ENCODE measurements at places on chromosomes 12 and 14. TPM values are rescaled to one million over a fixed set of nuclear protein-coding genes. Genes with fewer than 3 reads are reported as not detected.
A peak's percentile ranks its signal among the peaks of the same experiment; 100 is the strongest.

The SMCO2 gene
- not detected for total RNA-seq

The SLC8A3 gene
- total RNA-seq = 0.12 TPM

The LRRC10 gene
- total RNA-seq = 50.8 TPM

The UNC79 gene
- total RNA-seq = 0.25 TPM

The THTPA gene
- total RNA-seq = 20.2 TPM

The RHEBL1 gene
- total RNA-seq = 0.32 TPM

- DNase-seq = no peak
These were observed 124.0 kb upstream of the CPM start for GRCh38 chr12:69056743-69057515.

DNA sequence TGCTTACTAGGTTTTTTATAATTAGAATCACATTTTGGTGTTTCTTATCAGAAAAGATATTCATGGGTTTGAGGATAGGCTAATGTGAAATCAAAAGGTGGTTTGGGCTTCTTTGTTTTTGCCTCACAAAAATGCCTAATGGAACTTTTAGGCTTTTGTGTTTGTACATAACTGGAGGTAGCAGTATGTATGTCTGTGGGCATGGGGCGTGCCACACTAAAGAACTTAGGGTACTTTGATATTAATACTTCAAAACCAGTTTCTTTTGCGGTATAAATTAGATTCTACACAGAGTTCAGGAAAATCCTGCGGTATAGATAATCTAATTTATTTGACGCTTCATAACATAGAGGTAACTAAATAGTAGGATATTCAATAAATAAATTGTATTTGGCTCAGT lies 1.9 kb downstream of the ETV6 start:
- DNase-seq = no peak

DNA sequence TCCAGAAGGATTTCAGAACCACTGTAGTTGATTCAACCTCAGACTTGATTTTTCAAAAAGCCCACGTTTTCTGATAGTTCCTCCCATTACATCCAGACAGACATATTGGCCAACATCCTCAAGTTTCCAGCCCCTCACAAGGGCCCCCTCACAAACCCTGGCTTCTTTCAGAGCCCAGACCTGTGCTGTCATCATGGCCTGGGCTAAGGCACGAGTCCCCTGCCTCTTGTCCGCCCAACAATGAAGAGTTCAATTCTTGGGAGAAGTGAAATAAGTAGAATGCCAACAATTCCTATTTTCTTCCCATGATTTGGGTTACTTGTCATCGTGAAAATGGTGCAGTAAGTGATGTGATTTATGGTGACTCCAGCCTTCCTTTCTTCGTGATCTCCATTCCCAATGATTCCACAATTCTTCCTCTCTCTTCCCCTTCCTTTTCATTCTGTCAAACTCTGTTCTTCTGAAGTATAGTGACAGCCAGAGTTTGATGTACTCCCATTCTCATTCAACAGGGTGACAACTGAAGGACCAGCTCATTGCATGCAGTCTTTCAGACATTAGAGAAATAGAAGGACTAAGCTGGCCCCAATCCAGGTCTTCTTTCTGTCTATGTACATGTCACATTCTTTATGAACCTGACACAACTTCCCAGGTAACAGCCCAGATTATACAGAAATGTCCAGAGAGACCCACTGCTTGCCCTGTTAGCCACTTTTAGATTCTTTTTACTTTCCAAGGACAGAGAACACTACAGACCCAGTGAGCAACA lies 29.2 kb downstream of the SPTB start:
- no peak for DNase-seq

DNA sequence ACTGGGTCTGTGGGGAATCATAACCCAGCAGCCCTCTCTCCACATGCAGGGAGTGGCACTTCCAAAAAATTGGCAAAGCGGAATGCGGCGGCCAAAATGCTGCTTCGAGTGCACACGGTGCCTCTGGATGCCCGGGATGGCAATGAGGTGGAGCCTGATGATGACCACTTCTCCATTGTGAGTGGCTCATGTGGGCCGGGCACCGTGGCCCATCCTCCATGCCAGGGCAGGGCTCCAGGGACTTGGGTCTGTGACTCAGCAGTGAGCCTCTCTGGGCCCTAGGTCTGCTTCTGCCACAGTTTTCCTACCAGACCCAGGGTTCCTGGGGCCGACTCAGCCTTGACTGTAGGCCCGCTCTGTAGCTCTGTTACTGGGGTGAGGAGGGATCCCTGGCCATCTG lies 2.2 kb downstream of the NPFF start:
- DNase-seq = no peak

DNA sequence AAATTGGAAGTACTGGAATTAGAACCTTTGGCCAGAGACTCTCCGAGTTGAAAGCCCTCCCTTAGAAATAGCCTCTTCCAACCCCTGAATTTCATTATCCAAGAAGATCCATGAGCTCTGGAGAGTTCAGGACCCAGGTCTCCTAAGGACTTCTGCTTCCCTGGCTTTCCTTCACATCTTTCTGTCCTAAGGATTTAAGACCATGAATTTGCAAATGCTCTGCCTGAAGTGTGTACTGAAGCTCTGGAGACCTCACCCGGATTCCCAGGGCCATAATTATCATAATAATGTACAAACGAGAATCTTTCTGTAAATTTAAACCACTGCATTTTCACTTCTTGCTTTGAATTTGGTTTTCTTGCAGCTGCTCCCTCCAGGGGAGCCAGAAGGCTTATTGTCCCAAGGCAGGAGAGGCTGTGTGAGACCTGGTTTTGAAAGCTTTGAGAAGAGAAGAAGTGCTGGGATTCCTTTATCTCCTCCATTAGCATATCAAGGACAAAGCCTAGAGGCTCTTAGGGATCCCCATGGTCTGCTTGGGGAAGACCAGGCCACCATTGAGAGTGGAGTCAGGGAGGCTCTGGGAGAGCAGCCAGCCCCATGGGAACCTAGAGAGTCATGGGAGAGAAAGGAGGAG lies 41.1 kb downstream of the GLRX5 start:
- no peak for DNase-seq

DNA sequence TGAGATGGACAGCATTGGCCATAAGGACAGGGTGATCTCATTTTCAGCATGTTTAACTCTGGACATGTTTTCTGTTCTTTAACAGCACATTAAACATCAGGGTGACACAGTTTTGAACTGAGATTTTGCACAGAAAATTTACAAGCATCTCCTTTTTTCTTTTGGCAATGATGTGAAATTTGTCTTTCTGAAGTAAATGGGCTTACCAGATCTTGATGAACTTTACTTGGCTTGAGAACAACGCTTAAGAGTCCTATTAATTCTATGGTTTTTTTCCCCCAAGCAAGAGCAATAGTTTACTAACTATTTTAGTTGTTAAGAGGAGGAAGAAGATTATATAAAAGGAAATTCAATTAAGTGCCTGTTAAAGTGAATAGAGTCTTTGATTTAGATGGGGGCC lies 491.0 kb downstream of the SNAPC1 start:
- DNase-seq = no peak

DNA sequence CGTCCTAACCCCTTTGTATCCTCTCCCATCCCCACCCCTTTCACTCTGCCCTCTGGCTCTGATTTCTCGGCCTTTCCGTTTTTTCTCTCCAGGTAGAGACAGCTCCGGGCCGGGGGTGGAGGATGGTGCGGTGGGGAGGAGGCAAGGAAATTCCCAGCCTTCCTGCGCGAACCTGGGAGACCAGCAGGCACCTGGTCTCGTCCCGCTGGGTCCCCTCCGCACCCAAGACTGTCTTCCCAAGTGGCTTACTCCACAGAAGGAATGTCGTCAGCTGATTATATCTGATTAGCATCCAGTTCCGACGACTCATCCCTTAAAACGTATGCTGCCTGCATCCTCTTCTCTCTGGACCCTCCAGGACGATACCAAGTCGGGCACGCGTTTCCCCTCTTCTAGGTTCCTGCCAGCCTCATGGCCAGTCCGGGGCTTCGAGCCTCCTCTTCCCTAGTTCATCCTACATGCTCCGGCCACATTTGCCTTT lies 42.2 kb upstream of the CAPRIN2 start:
- DNase-seq = no peak

DNA sequence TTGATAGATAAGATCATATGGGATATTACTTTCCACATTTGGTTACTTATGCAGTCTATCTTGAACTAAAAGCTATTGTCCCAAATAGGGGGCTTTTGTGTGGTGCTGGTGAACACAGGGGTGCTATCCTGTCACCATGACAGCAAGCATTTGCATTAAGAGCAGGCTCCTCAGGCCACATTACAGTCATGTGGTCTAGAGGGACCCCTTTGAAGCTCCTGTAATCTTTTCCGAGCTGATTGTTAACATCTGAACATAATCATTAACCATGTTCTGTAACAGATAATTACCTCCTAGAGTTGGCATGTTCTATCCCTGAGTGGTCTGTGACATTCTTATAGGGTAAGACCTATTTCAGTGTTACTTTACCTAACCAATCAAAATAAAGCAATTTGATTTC lies 178.8 kb downstream of the KTN1 start:
- DNase-seq = no peak

- no peak for DNase-seq
These were observed 205.0 kb upstream of the DCN start for GRCh38 chr12:91387461-91388134.

DNA sequence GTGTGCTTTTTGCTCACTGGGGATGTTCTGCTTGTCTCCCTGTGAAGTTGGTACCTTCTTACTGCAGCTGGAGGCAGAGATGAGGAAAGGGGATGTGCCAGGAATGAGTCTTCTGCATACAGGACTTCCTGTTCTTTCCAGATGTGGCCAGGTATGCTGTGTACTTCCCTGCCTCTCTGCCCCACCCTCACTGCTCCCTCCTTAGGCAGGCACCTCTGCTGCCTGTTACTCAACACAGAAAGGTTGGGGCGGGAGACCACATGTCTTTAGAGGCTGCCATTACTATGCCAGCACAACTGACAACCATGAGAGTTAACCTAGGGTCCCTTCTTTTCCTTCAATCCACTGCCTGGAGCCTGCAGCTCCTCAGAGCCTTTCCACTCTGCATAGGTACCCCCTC lies 2.0 kb upstream of the OAS3 start:
- DNase-seq = no peak

DNA sequence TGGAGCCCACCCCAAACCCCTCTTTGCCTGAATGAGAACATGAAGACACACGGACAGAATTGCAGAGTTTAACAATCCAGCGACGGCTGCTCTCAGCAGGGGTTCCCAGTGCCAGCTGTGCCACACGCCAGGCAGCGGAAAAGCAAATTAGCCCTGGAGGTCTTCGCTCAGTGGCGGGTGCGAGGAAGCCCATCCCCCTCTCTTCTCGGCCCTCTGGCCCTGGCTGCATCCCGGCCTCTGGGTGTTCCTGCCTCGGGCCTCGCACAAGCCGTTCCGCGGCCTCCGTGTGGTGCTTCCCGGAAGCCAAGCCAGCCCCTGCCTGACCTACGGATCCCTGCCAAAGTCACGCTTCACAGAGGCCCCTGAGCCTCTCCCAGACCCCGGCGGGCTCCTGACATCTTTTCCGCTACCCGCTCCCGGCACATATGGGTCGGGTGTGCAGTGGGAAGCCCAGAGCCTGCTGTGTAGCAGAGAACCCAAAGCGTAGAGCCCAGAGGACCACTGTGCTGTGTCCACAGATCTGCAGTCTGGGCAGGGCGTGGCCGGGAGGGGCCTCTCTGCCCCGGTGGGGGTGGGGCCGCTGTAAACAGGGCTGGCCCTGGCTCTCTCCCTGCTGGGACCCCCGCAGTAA lies 70.7 kb upstream of the GALNT9 start:
- peak; percentile 19 for DNase-seq

DNA sequence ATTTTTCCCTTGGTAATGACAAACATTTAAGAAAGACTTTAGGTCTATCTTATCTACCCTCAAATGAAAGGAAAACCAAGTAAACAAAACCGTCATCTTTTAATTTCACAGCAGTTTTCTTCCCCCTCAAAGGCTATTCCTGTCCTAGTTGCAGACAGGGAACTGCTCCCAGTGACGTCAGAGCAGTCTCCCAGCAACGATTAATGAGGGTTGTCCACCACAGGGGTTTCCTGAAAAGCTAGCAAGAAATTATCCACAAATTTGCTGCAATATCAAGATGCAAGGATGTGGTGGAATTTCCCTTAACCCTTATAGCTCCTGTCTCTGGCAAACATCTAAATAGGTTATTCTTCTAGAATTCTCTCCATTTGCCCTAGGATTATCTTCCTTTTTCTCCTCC lies 89.1 kb upstream of the STAC3 start:
- peak; percentile 44 for DNase-seq

GRCh38 chr12:118398524-118398923 lies 22.2 kb downstream of the SUDS3 start:
- DNase-seq = no peak

DNA sequence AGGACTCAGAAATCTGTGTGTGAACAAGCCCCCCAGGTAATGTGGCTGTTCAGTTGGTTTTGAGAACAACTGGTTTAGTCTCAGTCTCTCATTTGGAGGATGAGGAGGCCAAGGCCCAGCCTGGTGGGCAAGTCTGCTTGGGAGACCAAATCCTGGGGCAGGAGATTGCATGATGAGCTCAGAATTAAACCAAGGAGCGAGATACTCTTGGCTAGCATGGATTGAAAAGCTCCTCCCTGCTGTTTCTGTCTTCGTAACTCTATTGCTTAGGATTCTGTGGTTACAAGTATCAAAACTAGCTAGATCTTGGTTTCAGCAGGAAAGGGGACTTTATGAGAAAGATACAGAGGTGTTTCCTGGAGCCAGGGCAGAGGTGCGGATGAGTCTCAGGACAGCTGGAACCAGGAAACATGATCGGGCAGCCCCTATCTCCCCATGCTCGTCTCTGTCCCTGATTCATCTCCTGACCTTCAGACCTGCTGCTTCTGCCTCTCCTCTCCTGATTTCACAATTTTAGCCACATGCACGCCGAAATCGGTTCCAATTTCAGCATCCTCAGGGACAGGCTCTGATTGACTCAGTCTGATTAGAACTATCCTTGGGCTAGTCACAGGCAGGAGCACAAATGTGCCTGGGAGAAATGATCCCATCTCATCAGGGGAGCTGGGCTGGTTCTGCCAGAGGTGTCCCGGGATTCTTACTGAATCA lies 40.2 kb upstream of the RIN3 start:
- peak; percentile 57 for DNase-seq

DNA sequence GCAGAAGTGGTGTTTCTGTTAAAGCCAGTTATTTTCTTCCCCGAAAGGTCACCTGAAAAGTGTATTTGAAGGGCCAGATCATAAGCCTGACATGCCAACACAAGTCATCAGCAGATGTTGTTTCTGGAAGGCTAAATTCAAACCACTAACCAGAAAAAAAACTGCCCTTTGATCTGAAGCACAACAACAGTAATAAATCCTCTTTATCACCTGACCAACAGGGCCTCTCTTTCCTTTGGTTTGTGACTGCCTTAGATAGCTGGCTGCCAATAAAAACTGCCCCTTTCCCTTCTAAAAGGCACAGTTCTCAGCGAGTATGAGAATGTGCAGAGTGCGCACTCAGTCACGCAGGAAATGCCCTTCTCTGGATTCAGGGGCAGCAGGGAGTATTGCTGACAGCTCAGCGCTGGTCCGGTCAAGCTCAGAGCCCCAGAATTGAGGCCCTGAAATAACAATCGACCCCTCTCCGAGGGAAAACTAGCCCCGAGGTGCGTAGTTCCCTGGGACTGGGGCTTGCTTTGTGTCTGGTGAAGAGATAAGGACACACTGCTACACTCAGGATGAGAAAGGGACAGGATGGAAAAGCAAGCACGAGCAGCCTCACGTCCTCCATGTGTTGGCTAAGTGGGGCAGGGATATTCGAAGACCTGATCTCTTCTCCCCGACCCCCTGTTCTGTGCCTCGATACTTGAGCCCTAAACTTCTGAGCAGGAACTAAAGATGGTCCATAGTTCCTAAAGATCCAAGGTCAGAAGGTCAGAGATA lies 184.2 kb upstream of the GZMB start:
- no peak for DNase-seq

All from left ventricle myocardium superior (tissue), 1 donor.